ENCODE measurements at places on chromosomes 4 and X. TPM values are rescaled to one million over a fixed set of nuclear protein-coding genes. Genes with fewer than 3 reads are reported as not detected.

Gene ZNF732
- total RNA-seq = not detected

Gene AMBN
- not detected for total RNA-seq

Gene MAGIX
- 1.9 TPM for total RNA-seq

Gene GPR50
- total RNA-seq = 0.34 TPM

Gene L1CAM
- 19.5 TPM for total RNA-seq

Gene RTL5
- total RNA-seq = 2.4 TPM

Gene LUZP4
- not detected for total RNA-seq
